ENCODE measurements at places on chromosomes 3 and 15. TPM values are rescaled to one million over a fixed set of nuclear protein-coding genes. Genes with fewer than 3 reads are reported as not detected.
A peak's percentile ranks its signal among the peaks of the same experiment; 100 is the strongest.

DNA sequence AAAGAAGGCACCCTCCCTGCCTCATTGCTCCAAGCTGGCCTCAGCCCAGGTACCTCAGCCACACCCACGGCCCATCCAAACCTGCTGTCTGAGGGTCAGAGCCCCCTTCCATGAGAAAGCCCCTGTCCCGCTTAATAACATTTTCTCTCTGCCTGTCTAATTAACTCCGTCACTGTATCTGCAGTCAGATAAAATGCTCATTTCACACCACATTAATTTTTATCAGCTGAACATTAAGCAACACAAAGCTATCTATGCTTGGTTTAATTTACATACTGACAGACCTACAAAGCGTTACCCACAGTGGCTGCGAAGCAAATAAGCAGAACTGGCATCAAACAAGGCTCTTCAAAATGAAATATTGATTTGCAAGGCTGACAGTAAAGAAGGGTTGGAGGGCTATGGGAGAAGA is 309.8 kb upstream of the ICE2 start:
- ATAC-seq: peak; percentile 8

- no peak for ATAC-seq
Measured at GRCh38 chr3:48851407-48851806, 3.7 kb upstream of the PRKAR2A start.

TMCO5A gene
- 0.14 TPM for total RNA-seq

DNA sequence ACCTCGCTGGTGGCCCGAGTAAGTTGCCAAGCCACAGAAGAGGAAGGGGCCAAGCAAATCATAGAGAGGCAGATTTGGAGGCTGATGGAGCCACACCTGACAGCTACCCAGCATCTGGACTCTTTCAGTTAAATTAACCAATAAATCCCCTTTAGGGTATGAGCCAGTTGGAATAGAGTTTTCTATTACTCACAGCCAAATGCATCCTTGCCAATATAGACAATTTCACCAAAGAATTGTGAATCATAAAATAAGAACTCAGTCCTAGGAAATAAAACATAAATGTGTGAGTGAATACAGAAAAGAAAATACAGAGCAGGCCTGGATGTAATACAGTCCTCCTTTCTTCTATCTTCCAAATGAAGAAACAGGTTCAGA is 161.6 kb upstream of the ANKRD28 start:
- no peak for ATAC-seq

SLC25A38 gene
- total RNA-seq: 33.3 TPM

GRCh38 chr15:53576841-53577240 is 182.6 kb downstream of the WDR72 start:
- ATAC-seq: no peak

Data from motor neuron (in vitro differentiated cells).